ENCODE measurements at places on chromosomes 2 and 18.

DNA sequence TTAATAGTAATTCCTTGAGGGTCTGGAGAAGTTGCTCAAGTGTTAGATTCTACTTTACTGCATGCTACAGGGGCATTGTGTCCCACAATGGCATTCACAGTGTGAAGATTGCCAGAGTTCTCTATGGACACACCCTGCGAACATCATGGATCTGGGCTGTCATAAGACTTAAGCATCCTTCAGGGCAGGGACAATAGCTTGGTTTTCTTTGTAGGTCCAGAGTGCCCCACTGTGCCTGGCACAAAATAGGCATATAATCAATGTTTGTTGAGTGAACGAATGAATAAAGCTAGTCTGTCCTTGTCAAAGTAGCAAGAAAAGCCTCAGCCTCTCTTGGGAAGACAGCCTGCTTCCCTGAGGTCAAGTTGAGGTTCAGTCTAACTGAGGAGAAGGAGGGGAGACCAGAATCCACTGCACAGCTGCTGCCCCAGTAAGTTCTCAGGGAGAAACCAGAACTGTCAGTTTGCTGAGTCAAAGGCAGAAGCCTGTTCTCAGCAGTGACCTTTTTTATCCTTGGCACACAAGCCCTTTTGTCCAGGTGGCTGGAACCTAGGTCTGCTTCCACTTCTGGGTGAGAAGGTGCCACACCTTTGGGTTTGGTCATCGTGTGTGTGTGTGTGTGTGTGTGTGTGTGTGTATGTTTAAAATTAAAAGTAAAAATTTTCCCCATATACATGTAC lies 15.0 kb downstream of the INPP4A start:
- DNase-seq = no peak

DNA sequence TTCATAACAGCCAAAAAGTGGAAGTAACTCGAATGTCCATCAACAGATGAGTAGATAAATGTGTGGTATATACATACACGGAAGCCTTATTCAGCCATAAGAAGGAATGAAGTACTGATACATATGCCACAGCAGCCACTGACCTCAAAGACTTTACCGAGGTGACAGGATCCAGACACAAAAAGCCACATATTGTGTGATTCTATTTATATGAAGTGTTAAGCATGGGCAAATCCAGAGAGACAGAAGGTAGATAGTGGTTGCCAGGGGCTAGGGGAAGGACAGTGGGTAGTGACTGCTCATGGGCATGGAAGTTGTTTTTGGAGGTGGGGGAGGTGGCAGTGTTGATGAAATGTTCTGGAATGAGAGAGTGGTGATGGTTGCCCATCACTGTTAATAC lies 33.9 kb downstream of the ZAP70 start:
- no peak for DNase-seq

- DNase-seq = no peak
Measured at GRCh38 chr2:100752628-100753333, 67.2 kb upstream of the NPAS2 start.

DNA sequence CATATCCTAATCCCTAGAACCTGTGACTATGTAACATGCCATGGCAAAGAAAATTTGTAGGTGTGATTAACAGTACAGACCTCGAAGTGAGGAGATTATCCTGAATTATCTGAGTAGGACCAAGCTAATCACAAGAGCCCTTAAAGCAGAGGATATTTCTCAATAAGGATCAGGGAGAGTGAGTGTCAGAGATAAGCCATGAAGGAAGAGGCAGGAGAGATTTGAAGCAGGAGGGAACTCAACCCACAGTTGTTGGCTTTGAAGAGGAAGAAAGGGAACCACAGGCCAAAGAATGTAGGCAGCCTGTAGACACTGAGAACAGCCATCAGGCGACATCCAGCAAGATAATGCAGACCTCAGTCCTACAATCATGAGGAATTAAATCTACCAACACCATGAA lies 229.3 kb downstream of the NBAS start:
- no peak for DNase-seq

GRCh38 chr2:110688594-110689091 lies 10.8 kb upstream of the BUB1 start:
- DNase-seq = no peak

DNA sequence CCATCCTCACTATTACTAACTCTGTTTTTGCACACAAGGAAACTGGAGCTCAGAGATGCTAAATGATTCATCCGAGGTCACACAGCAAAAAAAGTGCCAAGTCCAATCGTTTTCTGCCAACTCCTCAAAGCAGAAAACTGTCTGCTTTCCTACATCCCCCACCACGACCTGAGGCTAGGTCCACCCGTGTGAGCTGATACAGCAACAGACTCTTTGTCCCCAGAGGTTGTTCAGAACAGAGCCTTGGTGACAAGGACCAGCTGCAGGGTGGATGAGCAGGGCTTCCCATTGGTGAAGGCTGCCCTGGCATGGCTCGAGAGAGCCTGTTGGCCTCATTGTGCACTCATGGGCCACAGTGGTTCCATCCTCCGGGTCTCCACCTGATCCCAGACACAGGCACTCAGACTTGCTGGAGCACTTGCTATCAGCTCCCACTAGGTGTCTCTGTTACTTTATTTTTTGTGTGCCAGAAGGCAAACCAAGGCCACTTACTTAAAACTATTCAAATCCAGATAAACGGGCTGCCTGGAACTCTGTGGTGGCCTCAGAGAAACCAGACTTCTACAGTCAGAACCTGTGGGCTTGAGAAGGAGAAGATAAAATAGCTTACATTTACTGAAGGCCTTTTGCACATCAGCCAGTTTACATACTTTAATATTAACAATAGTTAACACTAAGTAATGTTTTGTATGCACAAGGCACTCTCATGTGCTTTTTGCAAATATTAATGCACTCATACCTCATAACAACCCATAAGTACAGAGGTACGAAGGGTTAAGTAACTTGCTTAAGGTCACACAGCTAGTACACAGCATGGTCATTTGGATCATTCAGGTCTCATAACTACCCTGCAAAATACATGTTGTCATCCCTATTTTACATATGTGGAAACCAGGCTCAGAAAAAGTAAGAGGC lies 62.9 kb upstream of the CTIF start:
- no peak for DNase-seq

DNA sequence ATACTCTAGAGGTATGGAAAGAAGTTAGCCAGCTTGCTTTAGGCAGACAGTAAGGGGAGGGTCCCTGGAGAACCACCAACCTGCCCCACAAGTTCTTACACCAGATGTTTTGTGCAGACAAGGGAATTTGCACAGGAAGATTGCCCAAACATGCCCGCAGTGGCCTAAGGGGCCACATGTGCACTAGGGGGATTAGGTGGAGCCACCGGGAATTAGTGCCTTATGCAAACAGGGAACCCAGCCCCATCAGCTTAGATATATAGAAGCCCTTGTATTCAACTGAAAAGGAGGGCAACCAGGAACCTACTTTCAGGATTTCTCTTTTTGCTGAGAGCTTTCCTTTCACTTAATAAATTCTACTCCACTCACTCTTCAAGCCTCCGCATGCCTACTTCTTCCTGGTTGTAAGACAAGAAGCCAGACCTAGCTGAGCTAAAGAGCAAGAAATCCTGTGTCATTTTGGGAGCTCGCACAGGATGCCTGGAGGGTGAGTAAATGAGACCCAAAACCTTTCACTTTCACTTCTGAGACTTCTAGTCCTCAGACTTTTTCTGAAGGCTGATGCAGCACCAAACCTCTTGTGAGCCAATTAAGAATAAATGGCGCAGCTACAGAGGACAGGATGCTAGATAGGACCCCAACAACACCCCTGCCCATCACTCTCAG lies 146.3 kb downstream of the GCA start:
- DNase-seq = no peak

- DNase-seq = no peak
Measured at GRCh38 chr2:173086518-173087213, 11.0 kb downstream of the MAP3K20 start.

- no peak for DNase-seq
Measured at GRCh38 chr2:25688236-25688635, 14.9 kb upstream of the DTNB start.

GRCh38 chr2:12270876-12271588 lies 445.7 kb upstream of the TRIB2 start:
- no peak for DNase-seq

DNA sequence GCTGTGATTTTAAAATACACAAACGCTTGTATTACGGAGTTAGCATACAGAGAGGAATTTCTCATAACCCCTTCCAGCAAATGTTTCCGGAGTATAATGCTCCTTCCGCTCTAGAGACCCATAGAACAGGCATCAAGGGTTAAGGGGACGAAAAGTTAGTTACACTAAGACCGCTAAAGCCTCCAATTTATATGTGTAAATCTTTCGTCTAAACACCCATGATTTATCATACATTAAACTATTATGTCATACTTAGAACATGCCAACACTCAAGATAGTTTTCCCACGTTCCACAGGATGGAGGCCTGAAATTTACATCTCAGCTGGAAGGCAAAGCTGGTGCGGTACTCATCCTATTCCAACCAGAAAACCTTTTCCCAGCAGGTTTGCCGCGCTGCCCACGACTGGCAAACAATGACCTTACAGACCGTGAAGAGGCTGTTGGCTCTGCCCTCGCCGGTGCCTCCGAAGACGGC lies 650 bp downstream of the ORMDL1 start:
- no peak for DNase-seq

DNA sequence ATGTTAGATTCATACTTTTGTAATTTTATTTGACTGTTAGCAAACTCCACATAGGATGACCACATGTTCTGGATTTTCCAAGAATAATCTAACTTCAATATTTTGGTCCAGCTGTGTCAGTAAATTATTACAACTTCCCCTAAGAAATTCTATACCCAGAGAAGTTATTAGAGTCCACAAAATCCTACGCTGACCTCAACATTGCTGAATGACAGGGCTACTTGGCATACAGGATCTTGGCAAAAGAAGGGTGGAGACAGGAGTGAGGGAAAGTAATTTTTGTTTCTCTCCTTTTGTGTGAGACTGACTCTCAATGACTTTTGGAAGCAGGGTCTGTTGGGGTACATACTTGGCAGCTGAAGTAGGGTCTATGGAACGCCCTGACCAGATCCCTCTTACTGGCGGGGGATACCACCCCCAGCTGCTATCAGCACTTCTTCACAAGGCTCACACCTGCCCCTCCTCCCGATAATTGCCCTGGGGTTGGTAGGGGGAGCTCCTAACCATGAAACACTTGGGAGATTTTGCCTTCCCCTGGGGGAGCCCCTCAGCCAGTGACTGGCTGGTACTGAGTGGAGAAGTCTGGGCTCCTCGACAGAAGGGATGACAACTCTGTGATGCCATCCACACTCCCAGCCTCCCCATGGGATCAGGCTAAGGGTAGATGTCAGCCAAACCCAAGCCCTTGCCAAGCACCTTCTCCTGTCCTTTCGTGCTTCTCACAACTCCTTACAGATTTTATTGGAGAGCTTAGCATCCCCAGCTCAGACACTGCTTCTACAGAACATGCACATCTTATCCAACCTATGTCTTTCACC lies 110.6 kb upstream of the FHL2 start:
- no peak for DNase-seq

GRCh38 chr2:138209009-138209408 lies 244.7 kb downstream of the HNMT start:
- DNase-seq = no peak

DNA sequence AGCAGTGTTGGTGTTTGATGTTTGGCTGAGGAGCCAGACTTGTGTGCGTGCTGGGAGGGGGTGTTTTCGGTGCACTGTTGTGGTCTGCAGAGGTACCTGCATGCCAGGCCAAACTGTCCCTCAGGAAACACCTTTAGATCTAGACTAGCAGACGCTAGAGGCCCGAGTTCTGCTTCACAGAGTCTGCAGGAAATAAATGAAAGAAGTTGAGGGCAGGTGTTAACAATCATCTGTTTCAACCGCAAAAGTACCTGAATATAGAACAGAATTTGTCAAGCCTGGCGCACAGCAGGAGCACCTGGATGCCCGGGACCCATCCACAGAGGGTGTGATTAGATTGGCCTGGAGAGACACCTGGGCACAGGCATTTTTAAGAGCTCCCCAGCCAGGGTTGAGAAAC lies 40.5 kb upstream of the REL start:
- peak; percentile 45 for DNase-seq

DNA sequence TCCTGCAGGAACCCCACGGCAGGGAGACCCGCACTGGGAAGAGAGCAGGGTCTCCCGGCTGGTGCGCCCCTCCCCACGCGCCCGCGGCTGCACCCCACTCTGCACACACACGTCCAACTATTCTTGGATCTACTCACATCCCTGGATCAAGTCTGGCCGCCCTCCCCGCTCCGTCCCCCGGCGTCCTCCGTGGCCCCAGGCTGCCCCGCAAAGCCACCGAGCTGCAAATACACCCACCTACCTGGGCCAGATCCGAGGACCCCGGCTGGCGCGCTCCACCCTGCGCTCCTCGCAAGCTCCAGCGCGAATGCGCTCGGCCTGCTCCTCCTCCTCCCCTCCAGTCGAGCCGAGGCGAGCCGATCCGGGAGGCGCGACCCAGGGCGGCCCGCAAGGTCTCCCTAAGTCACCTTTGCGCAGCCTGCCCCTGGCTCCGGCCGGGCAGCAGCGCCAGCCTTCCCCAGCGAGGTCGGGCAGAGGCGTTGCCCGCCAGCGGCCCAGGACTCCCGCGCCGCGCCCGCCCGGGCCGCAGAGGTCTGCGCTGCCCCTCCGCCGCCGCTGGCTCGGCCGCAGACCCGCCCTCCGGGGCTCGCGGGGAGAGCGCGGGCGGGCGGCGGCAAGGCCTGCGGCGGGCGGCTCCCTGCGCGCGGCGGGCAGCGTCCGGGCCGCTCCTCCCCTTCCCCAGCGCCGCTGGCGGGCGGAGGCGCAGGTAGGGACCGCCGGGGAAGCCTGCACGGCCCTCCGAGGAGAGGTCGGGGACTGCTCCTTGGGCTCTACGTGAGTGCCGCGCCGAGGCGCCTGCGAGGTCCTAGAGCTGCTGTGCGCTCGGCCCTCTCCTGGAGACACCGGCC lies 126.0 kb downstream of the OSBPL1A start:
- DNase-seq = no peak

DNA sequence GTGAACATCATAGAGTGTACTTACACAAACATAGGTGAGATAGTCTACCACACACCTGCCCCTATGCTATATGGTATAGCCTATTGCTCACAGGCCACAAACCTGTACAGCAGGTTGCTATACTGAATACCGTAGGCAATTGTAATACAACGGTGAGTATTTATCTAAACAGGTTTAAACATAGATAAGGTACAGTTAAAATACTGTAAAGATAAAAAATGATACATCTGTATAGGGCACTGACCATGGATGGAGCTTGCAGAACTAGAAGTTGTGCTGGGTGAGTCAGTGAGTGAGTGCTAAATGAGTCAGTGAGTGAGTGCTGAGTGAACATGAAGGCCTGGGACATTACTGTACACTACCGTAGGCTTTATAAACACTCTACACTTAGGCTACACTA lies 267.0 kb upstream of the HS6ST1 start:
- DNase-seq = no peak

Measured in memory B cell (primary cell).